Activated T-helper 1 cell treated with anti-CD3 and anti-CD28 coated beads, Interleukin-12 subunit alpha, Interleukin-12 subunit beta, Interleukin-2, Interleukin-4 antibody, amounts not matched to agents 30 ng/mL and 10 ng/mL and 1 ng/mL, durations not matched to agents 14 hours and 24 hours and 36 hours (primary cell): ENCODE measurements at places on chromosomes 5 and 9. TPM values are rescaled to one million over a fixed set of nuclear protein-coding genes. Genes with fewer than 3 reads are reported as not detected.

The GDA gene
- total RNA-seq = not detected in 2 replicates

The COL15A1 gene
- total RNA-seq = 0.02 and 0.05 TPM in 2 replicates

The DEPDC1B gene
- 19.6 and 21.2 TPM in 2 replicates for total RNA-seq

The SPARC gene
- not detected in 2 replicates for total RNA-seq

The STOML2 gene
- 250 and 261 TPM in 2 replicates for total RNA-seq

The ARSK gene
- total RNA-seq = 3.9 and 4.2 TPM in 2 replicates

The LCN12 gene
- 1.8 and 1.9 TPM in 2 replicates for total RNA-seq

The PCDHGA7 gene
- total RNA-seq = 0.16 and 0.22 TPM in 2 replicates

The SAXO1 gene
- not detected in 2 replicates for total RNA-seq

The CCDC69 gene
- 24.3 and 25.4 TPM in 2 replicates for total RNA-seq

The ANKRD34B gene
- not detected in 2 replicates for total RNA-seq

The TMEM215 gene
- total RNA-seq = not detected in 2 replicates

The C7 gene
- not detected in 2 replicates for total RNA-seq

The TNFSF15 gene
- 1.4 and 1.5 TPM in 2 replicates for total RNA-seq

The CDC25C gene
- 5.3 and 5.6 TPM in 2 replicates for total RNA-seq

The AFF4 gene
- 38.3 and 40.9 TPM in 2 replicates for total RNA-seq

The LEAP2 gene
- 3.9 and 4.9 TPM in 2 replicates for total RNA-seq

The BRINP1 gene
- not detected in 2 replicates for total RNA-seq

The RAB3C gene
- total RNA-seq = not detected in 2 replicates

The GPX8 gene
- not detected in 2 replicates for total RNA-seq

The ENDOG gene
- 22.1 and 26.2 TPM in 2 replicates for total RNA-seq

The SPINK4 gene
- total RNA-seq = not detected in 2 replicates

The GRXCR2 gene
- not detected in 2 replicates for total RNA-seq

The GMCL2 gene
- not detected in 2 replicates for total RNA-seq

The GFRA3 gene
- total RNA-seq = 0.13 TPM in 1 of 2 replicates, not detected in the other

The AIF1L gene
- 0.34 and 0.51 TPM in 2 replicates for total RNA-seq

The TERT gene
- total RNA-seq = 12.3 and 12.5 TPM in 2 replicates

The CLIC3 gene
- not detected in 2 replicates for total RNA-seq

The SLC6A19 gene
- total RNA-seq = not detected in 2 replicates

The GPR150 gene
- total RNA-seq = 0.22 and 0.26 TPM in 2 replicates

The FAM78A gene
- 52.8 and 54.3 TPM in 2 replicates for total RNA-seq

The RALGPS1 gene
- 1.4 and 1.8 TPM in 2 replicates for total RNA-seq

The PRLR gene
- not detected in 2 replicates for total RNA-seq

The TLX3 gene
- not detected in 2 replicates for total RNA-seq

The LAMC3 gene
- total RNA-seq = 0.05 TPM in 2 replicates

The PAIP1 gene
- total RNA-seq = 59.0 and 60.8 TPM in 2 replicates

The SLC1A3 gene
- not detected in 2 replicates for total RNA-seq

The TRIM36 gene
- total RNA-seq = not detected in 2 replicates

The CORO2A gene
- total RNA-seq = 1.3 TPM in 2 replicates

The FGF1 gene
- total RNA-seq = 0.08 TPM in 1 of 2 replicates, not detected in the other

The SLC35A4 gene
- total RNA-seq = 94.3 and 107 TPM in 2 replicates

The CCDC183 gene
- 0.52 TPM in 1 of 2 replicates, not detected in the other for total RNA-seq

The NEUROG1 gene
- not detected in 2 replicates for total RNA-seq

The RABL6 gene
- total RNA-seq = 109 and 114 TPM in 2 replicates

The VCAN gene
- total RNA-seq = 0.05 TPM in 2 replicates

The NXNL2 gene
- not detected in 2 replicates for total RNA-seq

The IFNA21 gene
- total RNA-seq = not detected in 2 replicates

The CARTPT gene
- not detected in 2 replicates for total RNA-seq
